Anterior cingulate cortex (tissue), 58 donors: ENCODE measurements at places on chromosomes 6 and 20.

GRCh38 chr20:6238421-6238820 lies 115.6 kb upstream of the FERMT1 start:
- DNase-seq: no peak

DNA sequence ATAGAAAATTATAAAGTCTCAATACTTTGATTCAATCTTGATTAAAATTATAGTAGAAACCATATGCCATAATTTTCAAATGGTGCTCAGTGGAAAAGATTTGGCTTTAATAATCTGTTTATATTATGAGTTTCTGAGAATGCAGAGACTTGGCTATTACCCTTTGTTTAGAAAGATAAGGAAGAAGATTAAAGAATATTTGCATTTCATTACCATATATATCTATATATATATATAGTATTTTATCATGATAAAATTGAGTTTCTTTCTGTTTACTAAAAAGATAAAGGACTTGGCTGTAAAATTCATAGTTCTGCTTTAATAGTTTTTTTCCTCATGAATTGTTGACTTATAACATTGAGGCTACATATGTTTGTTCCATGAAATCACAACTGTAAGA lies 679.3 kb upstream of the MAP3K7 start:
- no peak for DNase-seq

DNA sequence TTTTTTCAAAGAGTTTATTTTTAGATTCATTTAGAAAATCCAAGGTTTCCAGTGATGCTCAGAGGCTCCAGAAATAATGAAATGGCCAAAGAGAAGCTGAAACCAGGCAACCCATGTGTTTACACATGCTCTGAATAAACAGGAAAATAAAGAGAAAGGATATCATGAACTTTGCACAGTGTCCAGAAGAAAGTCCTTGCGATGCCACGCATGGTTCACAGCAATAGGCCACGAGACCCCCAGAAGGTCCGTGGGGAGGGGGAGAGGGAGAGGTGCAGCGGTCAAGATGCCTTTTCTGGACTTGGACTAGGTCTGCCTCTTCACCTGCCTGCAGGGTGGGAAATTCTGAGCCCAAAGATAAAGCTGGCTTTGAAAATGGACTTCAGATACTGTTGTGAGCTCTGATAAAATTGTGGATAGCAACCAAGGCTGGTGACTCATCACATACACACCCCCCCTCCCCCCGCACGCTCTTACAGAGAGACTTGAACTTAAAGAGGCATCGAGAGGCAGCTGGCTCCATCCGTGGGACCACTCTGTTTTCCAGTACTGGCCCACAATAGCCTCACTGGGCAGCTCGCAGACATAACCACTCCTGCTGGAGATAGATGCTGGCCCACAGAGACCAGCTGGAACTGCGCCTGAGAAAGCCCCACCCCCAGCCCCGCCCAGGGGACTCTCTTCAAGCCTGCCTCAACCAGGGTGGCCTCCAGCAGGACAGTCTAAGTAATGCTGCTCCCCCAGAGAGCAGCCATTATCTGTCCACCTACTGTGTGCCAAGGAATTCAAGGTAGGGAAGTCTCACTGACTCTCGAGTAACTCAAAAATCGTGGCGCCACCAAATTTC lies 21.2 kb upstream of the NFATC2 start:
- DNase-seq: no peak

GRCh38 chr20:10639737-10640556 lies 33.9 kb downstream of the JAG1 start:
- DNase-seq: peak; percentile 43

- DNase-seq: no peak
Observed at GRCh38 chr6:31074401-31074800, 38.0 kb downstream of the C6orf15 start.

DNA sequence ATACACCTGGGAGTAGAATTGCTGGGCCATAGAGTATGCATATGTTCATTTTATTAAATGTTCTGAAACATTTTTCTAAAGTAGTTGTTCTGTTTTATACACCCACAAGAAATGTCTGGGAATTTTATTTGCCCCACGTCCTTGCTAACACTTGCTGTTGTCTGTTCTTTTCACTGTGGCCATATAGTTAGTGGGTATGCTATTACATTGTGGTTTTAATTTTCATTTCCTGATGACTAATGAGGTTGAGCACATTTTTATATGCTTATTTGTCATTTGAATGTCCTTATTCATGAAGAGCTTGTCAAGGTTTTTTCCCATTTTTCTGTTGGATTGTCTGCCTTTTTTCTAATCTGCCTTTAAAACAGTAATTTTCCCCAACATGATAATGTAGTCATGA lies 41.5 kb upstream of the TGM3 start:
- no peak for DNase-seq

DNA sequence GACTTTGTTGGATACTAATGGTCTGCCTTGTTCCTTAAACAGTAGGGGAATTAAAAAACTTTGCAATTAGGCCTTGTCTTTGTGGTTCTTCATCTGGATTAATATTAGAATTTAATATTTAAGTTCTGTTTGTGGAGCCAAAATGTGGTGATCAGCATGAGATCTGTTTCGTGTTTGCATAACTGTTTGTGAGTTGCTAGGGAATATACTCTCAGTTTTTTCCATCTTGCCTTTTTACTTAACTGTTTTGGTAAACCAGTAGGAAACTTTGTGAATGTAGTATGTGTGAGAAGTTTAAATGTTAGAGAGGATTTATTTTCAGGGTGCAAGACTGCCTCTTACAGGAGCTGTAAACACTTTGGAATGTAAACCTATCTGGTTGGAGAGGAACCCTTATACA lies 35.6 kb downstream of the LRRC1 start:
- no peak for DNase-seq
